ENCODE measurements at places on chromosomes 12 and 14.
A peak's percentile ranks its signal among the peaks of the same experiment; 100 is the strongest.

DNA sequence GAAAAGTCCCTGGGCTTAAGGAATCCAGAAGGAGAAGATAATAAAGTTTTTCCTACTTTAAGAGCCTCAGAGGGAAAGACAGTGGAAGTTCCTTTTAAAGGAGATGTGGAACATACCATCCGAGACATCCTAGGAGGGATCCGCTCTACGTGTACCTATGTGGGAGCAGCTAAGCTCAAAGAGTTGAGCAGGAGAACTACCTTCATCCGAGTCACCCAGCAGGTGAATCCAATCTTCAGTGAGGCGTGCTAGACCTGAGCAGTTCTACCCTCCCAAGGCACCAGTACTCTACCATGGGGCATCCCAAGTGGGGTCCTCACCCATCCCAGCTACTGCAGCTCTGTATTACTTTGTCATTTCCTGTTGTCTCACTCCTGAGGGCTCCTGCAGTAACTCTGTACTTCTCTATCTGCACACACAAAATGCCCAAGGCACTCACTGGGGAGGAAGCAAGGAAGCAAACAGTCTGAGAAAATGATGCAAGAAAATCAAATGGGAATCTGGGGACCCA, 3.8 kb downstream of the TINF2 start:
- no peak for DNase-seq

DNA sequence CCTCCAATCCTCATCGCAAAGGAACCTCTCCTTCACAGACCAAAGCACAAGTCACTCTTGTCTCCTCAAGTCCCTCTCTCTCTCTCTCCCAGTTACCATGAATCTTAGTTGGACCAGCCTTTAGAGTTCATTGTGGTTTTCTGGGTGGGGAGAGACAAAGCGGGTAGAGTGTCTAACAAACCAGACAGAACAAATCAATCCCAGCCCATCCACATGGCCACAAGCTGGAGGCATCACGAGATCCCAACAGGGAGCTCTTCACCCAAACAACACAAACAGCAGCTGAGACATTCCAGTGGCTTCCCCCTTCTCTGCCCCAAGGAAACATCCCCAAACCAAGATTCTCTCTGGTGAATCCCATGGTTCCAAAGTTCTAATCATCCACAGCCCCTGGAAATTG, 22.4 kb downstream of the ACTN1 start:
- no peak for DNase-seq

GRCh38 chr14:34851395-34851794, 23.8 kb downstream of the BAZ1A start:
- DNase-seq: no peak

- DNase-seq: no peak
These were observed 61.9 kb downstream of the CCDC92 start for GRCh38 chr12:123910761-123911193.

GRCh38 chr14:24204163-24205146, 1.0 kb upstream of the TSSK4 start:
- no peak for DNase-seq

- DNase-seq: no peak
These were observed 169.4 kb downstream of the DACT1 start for GRCh38 chr14:58807191-58807590.

DNA sequence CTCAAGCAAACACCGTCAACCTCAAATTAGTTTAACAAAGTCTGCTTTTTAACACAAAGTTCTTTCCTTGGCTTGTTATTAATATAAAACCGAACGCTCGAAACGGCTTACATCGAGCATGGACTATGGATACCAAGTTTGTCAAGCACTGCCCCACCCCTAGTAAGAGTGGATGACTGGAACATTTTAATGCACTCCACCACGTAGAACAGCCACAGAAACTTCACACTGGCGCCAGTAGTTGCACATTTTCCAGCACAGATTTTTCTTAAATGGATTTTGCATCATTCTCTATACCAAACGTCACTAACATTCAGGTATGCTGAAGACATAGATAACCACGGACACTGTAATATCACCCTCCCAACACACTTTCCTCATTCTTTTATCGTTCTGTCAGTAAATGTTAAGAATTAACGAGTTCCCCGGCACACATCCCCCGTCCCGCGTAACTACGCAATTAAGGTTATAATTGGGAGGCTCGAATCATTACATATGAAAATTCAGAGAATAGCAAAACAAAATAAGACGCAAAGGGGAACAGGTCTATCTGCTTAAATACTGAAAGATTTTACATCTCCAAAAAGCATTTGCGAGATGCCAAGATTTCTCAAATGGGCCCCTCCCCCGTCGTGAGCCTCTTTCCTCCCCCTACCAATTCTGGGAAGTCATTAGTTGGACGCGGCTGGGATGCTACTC, 990 bp downstream of the FERMT2 start:
- DNase-seq: peak; percentile 47

All from HFFc6 (cell line).